ENCODE measurements at places on chromosomes 2 and 18.

GRCh38 chr2:217877866-217878265 lies 124.9 kb downstream of the TNS1 start:
- no peak for DNase-seq

DNA sequence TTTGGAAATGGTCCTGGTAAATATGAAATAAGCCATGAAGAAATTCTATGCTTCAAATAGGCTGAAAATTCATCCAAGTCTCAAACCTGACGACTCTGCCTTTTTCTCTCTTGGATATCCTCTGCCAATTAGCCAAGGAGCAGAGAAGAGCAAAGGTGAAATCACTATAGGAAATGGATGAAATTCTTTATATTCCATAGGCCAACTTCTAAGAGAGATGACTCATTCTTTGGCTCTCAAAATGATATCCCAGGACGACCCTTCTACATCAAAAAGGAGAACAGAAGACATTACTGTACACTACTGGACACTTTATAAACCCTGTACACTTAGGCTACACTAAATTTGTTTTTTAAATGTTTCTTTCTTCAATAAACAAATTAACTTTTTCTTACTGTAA lies 22.7 kb downstream of the PDE1A start:
- DNase-seq, result no peak

GRCh38 chr2:29576231-29576630 lies 345.2 kb downstream of the ALK start:
- no peak for DNase-seq

DNA sequence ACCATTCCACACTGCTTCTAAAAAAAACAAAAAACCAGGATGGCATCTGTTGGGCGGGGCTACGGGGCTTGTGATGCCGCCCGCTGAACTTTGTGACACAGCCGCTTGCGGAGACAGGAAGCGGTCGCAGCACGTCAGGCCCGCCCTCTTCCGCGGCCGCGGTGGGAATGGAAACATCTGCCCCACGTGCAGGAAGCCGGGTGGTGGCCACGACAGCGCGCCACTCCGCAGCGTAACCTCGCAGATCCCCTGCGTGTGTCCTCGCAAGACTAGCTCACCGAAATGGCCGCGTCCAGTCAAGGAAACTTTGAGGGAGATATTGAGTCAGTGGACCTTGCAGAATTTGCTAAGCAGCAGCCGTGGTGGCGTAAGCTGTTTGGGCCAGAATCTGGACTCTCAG lies 168.5 kb downstream of the SUCLG1 start:
- no peak for DNase-seq

- no peak for DNase-seq
These were observed 69.7 kb downstream of the RNF144A start for GRCh38 chr2:6986912-6987361.

GRCh38 chr2:142037744-142038143 lies 93.1 kb downstream of the LRP1B start:
- DNase-seq, result no peak

DNA sequence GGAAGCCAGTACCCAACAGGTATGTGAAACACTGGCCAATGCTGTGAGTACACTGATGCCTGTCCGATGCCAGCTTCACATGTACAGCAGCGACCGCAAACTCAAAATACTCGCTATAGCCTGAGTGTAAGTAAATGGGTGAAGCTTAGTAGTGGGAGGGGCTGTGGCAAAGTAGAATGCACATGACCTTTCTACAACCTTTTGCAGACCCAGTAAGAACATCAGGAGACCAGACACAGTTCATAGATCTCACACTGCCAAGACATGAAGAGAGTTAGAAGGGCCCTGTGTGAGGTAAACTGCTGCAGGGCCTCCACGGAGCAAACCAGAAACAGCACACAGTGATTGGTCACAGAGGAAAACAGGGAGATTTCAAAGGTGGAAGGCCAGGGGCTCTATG lies 9.1 kb upstream of the UBXN4 start:
- DNase-seq, result no peak

DNA sequence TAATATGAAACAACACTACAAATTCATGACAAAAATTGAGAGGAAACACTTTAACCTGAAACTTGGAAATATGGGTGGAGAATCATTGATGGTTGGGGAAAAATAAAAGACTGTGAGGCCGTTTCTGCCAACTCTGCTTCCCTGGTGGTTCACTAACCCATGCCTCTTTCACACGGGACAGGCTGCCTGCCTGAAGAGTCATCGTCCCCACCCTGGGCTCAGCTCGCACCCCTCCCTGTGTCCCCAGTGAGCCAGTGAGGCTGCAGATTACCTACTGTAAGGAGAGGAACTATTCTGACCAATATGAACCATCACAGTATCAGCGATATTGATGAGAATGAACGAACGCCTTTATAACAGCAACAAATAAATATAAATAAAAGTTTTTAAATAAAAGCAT lies 357.8 kb upstream of the CDH20 start:
- no peak for DNase-seq

- no peak for DNase-seq
These were observed 121.6 kb downstream of the MSTN start for GRCh38 chr2:189940913-189941312.

GRCh38 chr2:71417300-71418202 lies 35.8 kb upstream of the DYSF start:
- no peak for DNase-seq

DNA sequence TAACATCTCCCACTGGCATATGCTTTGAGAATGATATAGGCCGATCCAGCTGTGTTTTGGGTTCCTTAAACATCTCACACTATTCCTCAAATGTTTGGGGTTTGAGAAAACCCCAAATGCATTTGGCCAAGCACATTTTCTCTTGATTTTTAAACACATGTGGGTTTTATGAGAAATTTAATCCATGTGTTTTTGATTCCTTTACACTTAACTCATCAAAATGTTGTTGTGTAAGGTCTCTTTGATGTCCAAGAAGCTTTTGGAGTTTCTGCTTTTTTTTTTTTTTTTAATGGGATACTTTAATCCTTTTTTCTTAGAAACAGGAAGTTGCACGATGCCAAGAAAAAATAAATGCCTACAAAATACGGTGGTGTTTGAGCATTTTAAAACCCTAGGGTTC lies 339.8 kb upstream of the TCF4 start:
- DNase-seq, result no peak

DNA sequence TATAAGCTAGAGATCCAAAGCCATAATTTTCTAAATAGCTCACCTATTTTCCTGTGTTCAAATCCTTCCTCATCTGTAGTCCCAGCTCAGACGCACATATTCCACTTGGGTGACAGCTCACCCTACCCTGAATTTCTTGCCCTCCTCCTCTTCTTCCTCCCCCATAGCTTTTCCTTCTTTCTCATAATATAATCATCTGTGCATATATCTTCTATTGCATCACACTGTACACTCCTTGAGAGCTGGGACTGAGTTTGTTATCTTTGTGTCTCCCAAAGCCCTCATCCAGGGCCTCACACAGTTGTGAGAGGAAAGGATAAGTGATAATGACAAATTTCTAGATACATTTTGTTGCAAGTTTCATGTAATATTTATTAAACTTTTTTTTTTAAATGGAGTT lies 55.9 kb upstream of the RTN4 start:
- no peak for DNase-seq

- peak; percentile 16 for DNase-seq
These were observed 472 bp upstream of the PLEKHM3 start for GRCh38 chr2:208025814-208026184.

GRCh38 chr2:52017646-52018235 lies 985.8 kb upstream of the NRXN1 start:
- no peak for DNase-seq

GRCh38 chr2:44515416-44515815 lies 153.7 kb downstream of the CAMKMT start:
- no peak for DNase-seq

GRCh38 chr2:199806179-199806578 lies 44.8 kb downstream of the FTCDNL1 start:
- DNase-seq, result no peak

DNA sequence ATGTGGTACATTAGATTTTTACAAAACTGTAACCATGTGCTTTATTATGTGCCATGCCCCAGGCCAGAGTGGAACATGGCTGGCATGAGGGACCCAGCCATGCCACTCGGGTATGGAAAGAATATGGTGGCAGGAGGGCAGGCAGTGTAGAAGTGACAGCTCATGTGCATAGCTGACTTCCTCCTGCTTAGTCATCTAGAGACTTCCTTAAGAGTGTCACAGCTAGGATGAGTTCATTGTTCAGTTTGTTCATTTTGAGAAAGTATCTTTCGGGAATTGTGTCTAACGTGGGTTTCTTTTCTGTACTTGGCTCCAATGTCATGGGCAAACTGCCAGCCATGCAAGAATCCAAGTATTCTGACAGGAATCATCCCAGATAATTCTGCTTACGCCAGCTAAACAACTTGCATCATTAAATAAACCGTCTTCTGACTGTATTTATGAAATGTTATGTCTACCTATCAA lies 94.3 kb upstream of the ITGB6 start:
- no peak for DNase-seq

DNA sequence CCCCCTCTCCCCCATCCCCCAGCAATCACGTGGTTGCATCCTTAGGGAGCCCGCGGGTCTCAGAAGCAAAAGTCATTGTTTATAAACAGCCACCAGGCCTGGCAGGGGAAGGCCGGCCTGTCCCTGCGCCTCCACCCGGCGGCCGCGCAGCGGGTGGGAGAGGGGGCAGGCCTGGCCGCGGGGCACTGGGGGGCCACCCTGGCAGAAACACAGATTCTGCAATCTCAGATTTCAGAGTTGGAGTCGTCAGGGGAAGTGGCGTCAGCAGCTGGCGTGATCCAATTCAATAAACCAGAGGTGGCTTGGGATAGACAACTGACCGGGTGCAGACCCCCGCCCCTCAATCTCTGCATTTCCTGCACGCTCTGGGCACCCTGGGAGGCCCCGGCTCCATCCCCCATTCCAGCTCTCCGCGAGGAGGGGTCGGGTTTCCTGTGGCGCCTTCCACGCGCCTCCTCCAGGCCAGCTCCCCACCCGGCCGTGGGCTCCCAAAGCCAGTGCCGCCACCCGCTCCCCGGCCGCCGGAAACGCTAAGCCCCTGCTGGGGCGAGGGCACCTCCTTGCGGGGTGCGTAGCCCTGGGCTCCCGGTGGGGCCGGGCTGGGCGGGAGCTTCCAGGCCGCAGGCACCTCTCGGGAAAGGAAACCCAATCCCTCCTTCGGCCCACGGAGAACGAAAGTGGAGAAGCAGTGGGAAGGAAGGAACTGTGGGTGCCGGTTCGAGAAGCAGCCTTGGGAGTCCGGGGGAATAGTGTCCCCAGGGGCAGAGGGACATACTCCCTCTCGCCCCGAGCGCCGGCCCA lies 1.1 kb downstream of the BIN1 start:
- DNase-seq, result no peak

DNA sequence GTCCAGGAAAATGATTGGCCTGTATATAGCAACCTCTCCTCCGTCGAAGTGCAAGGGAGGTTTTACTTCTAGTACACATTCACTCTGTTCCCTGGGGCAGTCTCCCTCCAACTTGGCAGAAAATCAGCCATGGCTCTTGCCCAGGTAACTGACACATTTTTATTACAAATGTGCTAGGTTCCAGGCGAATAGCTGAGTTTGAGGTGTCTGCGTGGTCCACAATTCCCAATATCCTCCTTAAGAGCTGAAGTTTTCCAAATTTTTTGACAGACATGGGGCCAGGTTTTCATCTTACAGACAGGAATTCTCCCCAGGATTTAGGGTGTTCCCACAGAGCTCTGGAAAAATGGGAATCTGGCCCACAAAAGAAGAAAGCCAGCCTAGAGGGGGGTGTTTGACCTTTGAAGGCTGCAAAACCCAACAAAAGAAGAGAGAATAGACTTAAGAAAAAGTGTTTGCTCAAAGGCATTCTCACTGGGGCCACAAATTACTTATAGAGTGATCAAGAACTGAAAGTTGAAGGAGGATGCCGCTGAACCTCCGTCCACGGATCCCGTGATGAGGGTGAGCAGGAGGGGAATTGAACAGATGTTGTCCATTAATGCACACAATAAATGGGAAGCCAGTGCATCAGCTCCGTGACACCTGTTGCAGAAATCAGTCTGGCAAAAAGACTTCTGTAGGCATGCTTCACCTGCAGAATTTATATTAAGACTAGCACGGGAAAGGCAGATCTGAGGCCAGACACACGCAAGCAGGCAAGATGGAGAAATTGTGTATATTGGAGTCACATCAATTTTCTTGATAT lies 242.3 kb upstream of the COPS8 start:
- no peak for DNase-seq

GRCh38 chr2:229416116-229416694 lies 145.1 kb upstream of the PID1 start:
- peak; percentile 24 for DNase-seq

DNA sequence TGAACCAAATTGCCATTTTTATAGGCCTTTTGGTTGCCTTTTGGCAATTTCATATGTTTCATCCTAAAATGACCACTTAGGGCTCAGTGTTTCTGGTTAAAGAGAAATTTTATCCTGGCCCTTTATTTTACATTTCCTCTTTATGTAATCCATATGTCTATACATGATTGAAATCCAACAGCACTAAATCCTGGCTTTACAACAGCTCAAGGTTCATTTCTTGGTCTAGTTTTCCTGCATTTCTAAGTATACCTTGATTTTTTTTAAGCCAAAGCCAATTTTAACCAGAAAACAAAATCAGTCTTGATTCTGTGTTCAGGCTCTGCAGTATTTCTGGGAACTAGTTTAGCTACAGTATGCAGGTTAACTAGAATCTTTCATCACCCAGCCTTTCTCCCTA lies 11.7 kb downstream of the FZD5 start:
- DNase-seq, result no peak

GRCh38 chr2:169258045-169258601 lies 104.2 kb downstream of the LRP2 start:
- no peak for DNase-seq

- no peak for DNase-seq
These were observed 180.5 kb upstream of the DTNA start for GRCh38 chr18:34529358-34530335.

DNA sequence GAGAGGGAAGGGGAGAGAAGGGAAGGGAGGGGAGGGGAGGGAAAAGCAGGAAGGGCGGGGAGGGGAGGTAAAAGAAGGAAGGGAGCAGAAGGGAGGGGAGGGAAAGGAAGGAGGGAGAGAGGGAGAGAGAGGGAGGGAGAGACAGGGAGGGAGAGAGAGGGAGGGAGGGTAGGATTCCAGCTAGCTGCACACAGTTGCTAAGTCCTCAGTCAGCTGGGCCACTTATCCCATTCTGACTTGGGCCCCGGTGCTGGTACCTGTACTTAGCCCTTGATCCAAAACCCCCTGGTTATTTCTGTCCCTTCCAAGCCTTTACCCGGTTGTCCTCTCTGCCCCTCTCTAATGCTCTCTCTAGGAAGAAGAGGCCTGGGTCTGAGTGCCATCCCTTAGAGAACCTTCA lies 211.4 kb downstream of the TTC32 start:
- DNase-seq, result no peak

GRCh38 chr2:48905696-48906095 lies 150.2 kb upstream of the LHCGR start:
- DNase-seq, result no peak

Measured in germinal center (tissue), 1 donor.